Daoy (cell line): ENCODE measurements at places on chromosomes 11 and 22. TPM values are rescaled to one million over a fixed set of nuclear protein-coding genes. Genes with fewer than 3 reads are reported as not detected.

DNA sequence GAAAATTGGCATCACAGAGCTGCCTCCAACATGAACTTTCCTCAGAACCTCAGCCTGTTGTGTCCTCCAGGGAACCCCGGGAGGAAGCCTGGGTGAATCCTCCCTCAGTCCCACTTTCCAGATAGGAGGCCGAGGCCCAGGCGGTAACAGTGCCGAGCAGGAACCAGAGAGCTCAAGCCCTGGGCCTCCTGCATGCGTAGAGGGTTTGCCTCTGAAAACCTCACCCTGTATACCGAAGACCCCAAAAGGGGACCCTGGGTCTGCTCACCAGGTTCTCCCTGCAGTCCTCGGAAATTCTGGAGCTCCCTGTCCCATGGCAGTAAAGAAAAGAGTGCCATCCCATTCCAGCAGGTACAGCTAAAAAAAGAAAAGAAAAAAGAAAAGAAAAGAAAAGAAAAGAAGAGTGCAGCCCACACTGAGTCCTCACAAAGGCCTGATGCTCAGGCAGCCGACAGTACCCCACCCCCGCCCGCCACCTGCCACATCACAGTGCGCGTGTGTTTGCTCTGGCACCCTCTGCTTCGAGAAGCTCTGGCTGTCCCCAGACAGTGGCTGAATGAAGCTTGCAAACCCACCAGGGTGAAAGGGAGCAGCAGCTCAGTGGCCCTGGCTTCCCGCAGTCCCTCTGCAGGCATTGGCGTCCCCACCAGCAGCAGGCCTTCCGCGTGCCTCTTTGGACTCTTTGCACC, 28.4 kb upstream of the FADD start:
- DNase-seq, result no peak

DNA sequence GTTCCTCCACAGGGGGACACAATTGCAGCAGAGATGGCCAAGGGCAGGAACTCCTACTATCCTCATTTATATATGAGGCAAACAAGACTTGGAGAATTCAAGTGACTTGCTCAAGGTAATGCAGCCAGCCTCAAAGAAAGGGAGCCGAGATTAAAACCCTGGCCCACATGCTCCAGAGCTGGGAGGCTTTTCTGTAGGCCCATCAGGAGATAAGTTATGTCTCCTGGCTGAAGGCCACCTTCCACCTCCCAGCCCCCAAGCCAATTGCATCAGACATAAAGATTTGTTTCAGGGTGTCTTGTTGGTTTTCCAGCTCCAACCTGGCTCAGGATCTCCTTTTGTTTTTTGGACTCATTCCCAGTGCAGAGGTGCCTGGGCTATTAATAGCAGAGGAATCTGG, 59.5 kb downstream of the SMIM38 start:
- DNase-seq, result no peak

GRCh38 chr22:41532908-41533825, 11.1 kb downstream of the POLR3H start:
- peak; percentile 70 for DNase-seq

- no peak for DNase-seq
These were observed 6.3 kb upstream of the KDM4F start for GRCh38 chr11:95042906-95043305.

DNA sequence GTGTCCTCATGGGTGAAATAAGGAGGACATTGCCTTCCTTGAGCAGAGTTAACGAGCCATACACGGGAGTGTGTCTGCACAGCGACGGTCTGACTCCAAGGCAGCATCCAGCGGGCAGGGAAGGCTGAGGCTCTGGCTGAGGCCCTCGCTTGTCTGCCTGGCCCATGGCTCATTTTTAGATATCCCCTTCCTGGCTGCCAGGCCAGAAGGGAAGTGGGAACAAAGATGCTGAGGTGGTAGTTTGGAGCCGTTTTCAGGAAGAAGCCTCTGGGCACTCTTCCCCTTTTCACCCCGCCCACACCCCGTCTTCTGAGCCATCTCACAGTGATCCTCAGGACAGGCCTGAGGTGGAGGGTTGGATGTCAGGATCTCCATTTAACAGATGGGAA, 3.0 kb upstream of the SLCO2B1 start:
- no peak for DNase-seq

- no peak for DNase-seq
These were observed 45.7 kb upstream of the TSPAN18 start for GRCh38 chr11:44680982-44681597.

DNA sequence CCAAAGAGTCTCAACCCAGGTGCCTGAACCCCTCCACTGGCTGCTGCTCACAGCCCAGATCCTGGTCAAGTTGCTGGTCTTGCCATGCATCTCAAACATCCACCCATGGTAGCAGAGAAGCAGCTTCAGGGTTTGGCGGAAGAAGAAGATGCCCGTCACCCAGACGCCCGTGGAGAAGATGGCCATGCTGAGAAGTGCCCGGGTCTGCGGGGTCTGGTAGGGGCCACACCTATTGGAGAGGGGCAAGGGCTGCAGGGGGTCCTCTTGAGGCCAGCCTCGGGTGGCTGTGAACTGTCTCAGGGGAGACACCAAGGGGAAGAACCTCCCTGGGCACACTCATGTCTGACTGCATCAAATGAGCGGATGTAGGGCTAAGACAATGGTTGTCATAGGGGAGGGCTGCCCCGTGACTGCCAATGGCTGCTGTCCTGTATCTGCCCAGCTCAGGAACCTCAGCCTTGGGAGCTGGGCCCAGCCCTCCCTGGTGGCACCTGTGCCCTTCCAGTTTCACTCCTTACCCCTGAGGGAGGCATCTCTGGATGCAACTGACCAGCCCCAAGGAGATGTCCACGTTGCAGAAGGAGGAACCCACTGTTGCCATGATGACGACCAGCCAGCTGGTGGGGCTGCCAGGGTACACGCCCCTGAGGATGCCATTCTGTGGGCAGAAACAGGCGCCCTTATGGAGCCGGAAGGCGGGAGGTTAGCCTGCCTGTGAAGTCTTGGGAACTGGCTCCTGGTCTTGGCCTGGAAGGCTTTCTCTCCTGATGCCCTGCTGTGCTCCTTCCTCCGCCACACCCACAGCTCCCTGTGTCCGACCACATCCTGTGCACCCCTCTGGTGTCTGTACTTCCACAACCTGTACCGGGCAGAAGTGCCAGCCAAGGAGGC, 1.2 kb downstream of the CPT1B start:
- peak; percentile 27 for DNase-seq

DNA sequence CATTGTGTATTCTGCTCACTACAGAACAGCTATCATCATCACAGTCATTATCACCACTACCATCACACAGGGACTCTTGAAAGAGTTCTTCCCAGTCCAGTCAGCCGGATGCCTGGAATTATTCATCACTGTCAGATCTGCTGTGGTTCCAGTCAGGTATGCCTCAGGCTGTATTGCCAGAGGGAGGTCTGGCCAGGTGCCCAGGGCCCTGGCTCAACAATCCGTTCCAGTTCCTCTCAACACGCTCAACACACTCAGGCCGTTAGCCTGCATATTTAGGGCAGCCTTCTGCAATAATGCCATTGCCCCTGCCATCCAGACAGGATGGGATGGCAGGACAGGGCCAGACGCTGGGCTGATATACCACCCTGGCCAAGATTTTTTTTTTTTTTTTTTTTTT, 28.6 kb upstream of the RASL10A start:
- peak; percentile 96 for DNase-seq

NEFH gene
- total RNA-seq, result 0.11 TPM in 1 of 2 replicates, not detected in the other

NUDT22 gene
- 43.1 and 51.3 TPM in 2 replicates for total RNA-seq
